Fibroblast of lung (primary cell): ENCODE measurements at places on chromosomes 6 and 20.

GRCh38 chr6:166336847-166337246 lies 5.5 kb downstream of the SFT2D1 start:
- no peak for DNase-seq

DNA sequence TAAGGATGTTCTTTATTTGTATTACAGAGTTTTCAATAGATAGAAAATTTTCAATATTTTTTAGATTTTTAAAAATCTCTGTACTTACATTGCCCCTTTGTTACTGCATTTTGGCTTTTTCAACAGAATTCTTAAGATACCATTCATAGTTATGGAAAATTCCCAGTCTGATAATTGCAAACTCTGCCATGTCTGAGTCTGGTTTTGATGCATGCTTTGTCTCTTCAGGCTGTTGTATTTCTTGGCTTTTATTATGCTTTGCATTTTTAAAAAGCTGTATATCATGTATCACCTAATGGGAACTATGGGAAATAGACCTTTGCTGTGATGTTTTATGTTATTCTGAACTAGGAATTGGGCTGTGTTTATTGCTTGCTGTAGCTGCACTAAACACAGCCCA lies 898.9 kb upstream of the ADGRB3 start:
- DNase-seq, result no peak

DNA sequence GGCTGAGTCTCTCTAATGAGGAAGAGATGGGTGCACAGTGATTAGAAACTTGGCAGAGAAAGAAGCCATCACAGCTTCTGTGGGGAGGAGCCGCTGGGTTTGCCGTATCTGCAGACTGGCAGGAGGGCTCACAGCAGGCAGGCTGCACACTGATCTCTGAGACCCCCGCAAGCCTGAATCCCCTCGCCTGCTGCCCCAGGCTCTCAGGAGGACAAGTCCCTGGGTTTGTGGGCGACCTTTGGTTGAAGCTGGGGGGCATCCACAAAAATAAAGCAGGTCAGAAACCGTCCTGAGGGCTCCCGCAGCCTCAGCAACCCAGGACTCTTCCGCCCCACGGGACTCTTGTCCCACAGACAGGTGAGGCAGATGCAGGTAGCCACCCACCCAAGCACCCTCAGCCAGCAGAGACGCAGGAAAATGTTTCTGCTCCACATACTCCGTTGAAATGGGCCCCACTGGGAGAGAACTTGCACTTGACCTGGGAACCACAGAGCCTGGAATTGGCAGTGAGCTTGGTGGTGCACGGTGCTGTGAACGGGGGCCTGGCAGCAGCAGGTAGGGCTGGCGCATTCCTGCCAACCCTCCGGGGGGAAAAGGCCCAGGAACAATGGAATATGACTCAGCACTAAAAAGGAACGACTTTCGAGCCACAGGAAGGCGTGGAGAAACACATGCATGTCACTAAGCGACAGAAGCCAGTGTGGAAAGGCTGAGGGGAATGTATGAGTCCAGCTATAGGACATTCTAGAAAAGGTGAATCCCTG lies 89.9 kb downstream of the YTHDF1 start:
- DNase-seq, result no peak

- DNase-seq, result no peak
Observed at GRCh38 chr6:15473174-15473573, 189.7 kb downstream of the DTNBP1 start.

DNA sequence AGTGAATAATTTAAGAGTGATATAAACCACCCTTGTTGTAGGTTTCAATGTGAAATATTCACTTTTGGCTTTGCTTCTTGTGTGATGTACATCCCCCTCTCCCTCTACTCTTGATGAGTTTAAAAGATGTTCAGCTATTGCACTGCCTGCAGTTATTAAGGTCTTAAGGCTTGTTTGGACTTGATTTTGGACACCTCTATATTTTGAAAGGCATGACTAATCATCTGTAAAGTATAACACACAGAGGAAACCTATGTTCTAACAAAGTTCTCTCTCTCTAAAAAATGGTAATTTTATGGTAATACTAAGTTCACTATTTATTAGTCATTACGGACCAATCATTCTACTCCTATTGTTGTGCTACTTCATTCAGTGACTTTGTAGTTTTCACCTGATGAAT lies 1719.9 kb downstream of the GRIK2 start:
- no peak for DNase-seq
